Left hindlimb (tissue), 1 donor: ENCODE measurements at places on chromosomes 6 and 20.

GRCh38 chr6:139475646-139476045, 101.2 kb upstream of the CITED2 start:
- no peak for DNase-seq

DNA sequence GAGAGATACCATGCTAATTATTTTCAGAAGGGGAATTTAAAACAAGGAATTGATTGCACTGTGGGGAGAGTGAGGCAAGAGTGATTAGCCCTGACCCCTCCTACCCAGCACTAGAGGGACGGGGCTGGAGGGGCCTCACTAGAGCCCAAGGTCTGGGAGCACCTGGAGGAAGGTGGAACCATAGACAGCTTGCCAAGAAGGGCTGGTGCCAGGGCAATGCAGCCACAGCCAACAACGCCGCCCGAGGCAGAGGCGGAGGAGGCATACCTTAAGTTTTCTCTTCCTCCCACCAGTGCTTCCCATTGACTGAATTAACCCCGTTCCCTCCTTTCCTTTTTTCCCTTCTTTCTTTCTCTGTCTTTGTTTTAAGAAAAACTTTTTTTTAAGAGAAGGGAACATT, 40.0 kb downstream of the IYD start:
- no peak for DNase-seq

DNA sequence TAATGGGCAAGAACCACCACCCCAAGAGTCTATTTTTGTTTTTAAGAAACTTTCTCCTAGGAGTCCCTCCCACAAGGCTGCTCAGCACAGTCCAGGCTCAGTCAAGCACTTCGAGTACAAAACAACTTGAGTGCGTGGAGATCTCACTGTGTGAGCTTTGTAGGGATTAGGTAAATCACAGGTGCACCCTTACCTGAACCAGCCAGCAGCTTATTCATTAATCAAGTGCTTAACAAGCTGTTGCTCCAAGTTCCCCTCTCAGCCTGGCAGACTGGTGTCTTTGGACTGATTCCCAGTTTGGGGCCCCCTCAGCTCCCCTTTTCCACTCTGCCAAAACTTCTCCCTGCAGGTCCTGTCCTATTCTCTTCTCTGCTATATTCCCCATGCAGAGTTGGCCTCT, 133.1 kb downstream of the LY86 start:
- no peak for DNase-seq

DNA sequence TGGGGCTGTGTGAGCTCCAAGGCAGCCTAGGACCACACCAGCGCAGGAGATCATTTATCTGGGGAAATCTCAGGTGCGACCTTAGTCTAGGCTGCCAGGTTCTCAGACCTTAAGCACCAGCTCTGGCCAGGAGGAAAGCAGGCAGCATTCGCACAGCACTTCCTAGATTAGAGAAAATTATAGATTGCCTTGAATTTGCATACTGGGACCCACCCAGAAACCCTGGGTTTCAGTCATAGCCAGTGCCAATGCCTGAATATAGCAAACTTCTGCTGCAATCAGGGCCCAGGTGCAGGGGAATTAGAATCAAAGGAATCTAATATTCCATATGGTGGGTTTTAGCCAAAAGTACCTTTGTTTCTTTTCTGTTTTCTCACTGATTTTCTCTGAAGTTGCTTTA, 204.3 kb upstream of the CST7 start:
- DNase-seq: no peak

GRCh38 chr6:49675816-49676215, 37.5 kb downstream of the CRISP2 start:
- DNase-seq: no peak

- no peak for DNase-seq
These were observed 266.7 kb downstream of the CDH26 start for GRCh38 chr20:60224914-60225313.

GRCh38 chr6:163626073-163626867, 211.8 kb downstream of the QKI start:
- no peak for DNase-seq

- DNase-seq: no peak
These were observed 145.6 kb downstream of the DHX35 start for GRCh38 chr20:39107741-39108140.

GRCh38 chr6:142155895-142156757, 9.1 kb downstream of the VTA1 start:
- DNase-seq: no peak

GRCh38 chr20:49969946-49970345, 12.8 kb upstream of the SNAI1 start:
- no peak for DNase-seq
